Tibial nerve (tissue), 4 donors: ENCODE measurements at places on chromosomes 12 and 14.
A peak's percentile ranks its signal among the peaks of the same experiment; 100 is the strongest.

GRCh38 chr12:97308576-97309198 lies 153.9 kb upstream of the RMST start:
- peak; percentile 76 for DNase-seq

DNA sequence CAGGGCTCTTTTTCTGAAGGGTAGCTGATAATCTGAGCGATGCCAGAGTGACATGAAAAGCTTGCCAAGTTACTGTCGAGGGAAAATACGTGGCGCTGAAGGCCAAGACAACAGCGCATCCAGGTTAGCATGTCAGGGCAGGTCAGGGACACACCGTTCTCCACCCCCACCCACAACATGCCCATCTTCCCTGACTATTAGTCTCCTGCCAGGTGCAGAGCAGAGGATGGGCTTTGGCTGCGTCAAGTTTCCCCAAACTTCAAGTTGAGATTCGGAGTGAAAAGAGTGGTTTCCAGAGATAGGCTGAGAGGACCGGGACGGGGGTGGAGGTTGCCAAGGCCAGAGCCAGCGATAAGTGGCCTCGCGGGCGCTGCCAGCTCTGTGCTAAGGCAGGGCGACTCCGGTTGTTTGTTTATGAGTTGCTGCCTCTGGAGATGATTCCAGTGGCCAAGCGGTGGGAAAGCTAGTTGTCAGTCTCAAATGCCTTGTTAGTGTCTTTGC lies 1.7 kb downstream of the TRHDE start:
- DNase-seq: no peak

DNA sequence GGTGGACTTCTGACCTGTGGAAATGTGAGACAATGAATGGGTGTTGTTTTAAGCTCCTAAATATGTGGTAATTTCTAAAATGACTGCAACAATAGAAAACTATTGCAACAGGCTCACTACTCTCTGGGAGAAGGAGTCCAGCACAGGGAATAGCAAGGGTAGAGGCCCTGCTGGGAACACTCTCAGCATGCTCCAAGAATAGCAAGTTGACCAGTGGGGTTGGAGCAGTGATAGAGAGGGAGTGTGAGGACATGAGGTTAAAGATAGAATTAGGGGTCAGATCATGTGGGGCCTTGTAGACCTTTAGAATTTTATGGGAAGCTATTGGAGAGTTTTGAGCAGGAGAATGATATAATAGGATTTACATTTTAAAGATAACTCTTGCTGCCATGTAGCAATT lies 346.7 kb upstream of the CCDC196 start:
- DNase-seq: no peak

GRCh38 chr12:132285991-132286681 lies 43.3 kb downstream of the GALNT9 start:
- peak; percentile 16 for DNase-seq

DNA sequence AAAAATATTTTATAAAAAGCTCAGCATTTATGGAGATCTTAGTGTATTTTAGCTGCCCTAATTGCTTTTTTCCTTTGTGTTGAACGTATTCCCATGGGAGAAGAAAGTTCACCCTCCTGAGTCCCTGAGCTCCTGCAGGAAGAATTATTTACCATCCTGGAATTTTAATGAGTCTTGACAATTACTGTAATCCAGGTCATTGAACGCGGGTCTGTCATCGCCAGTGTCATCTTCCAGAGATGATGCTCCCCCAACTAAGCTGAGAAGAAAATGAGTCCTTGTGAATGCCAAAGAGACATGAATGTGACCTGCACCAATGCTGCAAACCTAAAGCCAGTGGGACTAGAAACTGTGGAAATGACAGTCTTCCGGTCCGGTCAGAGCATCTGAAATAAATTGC lies 129.5 kb downstream of the FBXL14 start:
- DNase-seq: no peak

GRCh38 chr12:24398605-24399004 lies 449.1 kb upstream of the SOX5 start:
- DNase-seq: no peak

GRCh38 chr14:24315807-24316596 lies 4.7 kb downstream of the LTB4R start:
- DNase-seq: no peak

DNA sequence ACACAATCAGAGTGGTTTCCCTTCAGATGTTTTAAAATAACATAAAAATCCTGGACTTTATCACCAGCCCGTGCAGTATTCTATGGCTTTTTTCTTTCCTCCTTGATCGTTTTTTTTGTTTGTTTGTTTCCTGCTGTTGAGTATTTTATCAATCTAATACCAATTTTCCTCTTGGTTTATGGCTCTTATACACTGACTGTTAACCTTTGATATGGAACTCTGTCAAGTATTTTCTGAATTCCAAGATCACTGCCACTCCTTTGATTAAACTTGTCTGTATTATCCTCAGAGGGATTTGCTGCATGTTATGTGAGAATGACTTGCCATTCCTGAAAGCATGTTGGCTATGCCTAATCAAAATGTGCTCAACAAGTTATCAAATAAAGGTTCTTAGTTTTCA lies 88.4 kb downstream of the PELI2 start:
- DNase-seq: no peak

GRCh38 chr14:44453433-44454171 lies 53.5 kb downstream of the FSCB start:
- no peak for DNase-seq

DNA sequence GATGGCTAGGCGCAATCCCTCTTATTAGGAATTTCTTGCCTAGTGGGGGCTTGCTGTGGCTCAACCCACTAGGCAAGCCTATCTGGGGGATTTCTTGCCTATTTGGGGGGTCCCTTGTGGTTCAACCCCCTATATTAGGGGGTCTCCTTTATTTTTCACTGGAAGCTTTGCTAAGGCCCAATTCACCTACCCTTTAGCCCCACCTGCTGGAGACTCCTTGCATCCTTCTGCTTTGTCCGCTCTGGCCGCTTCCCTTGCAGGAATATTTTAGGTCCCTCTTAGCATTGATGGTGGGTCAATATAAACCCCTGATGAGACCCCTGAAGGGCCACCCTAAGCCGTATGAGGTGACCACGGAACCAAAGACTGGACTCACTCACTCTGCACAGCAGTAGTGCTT lies 1552.1 kb downstream of the AACS start:
- DNase-seq: no peak

DNA sequence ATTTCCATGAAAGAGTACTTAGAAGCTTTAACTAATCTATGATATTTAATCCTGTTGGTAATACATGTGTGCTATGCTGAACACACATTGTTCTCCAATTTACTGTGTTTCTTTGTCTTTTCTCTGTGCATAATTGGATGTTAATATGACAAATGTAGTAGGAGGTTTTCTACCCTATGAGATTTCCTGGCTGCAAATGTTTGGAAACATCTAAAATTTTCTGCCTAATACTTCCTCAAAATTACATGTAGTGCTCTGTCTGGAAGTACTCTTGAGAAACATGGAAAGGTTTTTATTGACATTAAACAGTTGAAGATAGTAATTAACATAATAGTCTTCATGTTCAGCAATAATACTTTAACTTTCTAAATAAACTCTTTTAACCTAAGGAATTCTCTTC lies 213.0 kb downstream of the KITLG start:
- DNase-seq: no peak

GRCh38 chr14:91946622-91947474 lies 646 bp downstream of the FBLN5 start:
- peak; percentile 33 for DNase-seq

- DNase-seq: no peak
These were observed 70.9 kb downstream of the ASCL4 start for GRCh38 chr12:107845226-107845979.

DNA sequence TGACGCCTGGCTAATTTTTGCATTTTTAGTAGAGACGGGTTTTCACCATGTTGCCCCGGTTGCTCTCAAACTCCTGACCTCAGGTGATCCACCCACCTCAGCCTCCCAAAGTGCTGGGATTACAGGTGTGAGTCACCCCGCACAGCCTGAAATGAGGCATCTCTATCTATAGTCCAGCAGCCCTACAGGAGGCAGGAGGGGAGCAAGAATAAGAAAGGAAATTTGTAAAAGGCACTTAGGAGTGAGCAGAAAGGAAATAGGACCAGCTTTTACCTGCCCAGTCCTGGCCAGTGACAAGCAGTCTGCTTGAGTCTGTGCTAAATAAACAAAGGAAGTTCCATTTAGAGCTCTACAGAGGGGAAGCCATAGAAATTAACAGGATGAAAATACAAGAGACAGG lies 15.0 kb upstream of the PSMA6 start:
- no peak for DNase-seq

DNA sequence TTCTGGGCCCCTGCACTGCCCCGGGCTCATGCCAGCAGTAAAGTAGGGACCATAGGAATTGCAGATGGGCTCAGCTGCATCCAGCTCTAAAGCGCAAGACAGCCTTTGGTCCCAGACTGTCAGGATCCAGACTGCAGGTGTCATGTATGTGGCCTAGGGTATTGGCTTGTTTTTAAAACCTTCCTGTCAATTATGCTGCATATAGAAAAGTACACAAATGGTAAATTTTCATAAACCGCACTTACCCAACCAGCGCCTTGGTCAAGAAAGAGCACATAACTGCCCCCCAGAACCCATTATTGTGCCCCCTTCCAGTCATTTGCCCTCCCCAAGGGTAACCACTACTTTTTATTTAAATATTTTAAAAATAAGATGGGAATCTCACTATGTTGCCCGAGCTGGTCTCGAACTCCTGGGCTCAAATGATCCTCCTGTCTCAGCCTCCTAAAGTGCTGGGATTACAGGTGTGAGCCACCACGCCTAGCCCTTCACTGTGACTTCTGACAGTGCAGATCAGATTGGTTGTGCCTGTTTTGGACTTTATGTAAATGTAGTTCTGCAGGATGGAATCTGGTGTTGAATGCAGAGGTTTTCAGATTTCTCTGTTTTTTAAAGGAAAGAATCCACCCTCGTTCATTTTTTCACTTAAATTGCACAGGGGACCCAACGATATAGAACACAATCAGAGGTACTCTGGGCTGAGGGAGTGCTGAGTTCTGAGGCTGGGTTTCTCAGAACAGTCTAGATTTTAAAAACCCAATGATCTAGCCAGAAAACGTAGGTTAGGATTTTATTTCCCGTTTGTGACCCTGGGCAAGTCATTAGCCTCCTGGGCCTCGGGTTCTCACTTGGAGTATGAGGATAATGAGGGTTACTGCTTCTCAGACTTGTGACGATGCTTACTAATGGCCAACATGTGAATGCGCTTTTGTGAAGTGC lies 6.7 kb downstream of the NR4A1 start:
- no peak for DNase-seq

GRCh38 chr12:27464220-27464554 lies 17.7 kb downstream of the SMCO2 start:
- no peak for DNase-seq

- no peak for DNase-seq
These were observed 236.5 kb upstream of the GRIP1 start for GRCh38 chr12:66915306-66915904.

DNA sequence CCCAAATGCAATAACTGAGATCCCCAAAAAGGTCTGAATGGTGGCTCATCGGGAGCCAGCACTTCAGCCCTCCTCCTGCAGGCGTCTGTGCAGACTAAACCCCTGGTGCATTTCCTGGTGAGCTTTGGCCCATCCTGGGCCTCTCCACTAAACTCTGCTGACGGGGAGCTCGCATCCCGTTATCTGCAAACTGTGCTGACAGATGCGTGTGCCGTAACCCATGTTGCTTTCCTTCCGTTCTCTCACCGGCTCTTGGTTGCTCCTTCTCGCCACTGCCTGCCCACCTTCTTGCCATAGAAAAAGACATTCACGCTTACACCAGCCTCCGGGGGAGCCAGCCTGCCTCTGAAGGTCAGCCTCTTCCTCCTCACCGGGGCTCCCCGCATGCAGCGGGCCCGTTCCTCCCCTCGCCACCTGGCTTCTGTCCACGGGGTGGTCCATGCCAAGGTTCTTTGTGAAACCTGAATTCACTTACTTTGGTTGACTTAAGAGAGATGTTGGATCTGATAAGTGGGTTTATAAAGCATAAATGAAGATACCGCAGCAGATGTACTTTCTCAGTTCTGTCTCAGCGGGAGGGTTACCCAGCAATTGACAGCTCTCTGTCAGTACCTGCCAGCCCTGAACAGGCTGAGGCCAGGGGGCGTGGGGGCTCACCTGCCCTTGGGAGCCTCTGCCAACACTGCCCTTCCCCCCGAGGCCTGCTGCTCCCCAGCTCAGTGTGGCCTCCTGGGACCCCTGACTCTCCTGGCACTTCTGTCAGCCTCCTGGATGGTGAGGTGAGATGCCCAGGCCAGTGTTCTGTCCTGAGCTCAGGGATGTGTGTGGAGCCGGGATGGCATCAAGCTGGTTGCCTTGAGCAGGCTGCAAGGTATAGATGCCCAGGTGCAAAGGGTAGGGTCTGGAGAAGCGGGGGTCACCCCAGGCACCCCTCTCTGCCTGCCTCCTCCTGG lies 14.2 kb downstream of the ZFYVE21 start:
- DNase-seq: no peak
